ENCODE measurements at places on chromosomes 7 and 10.

DNA sequence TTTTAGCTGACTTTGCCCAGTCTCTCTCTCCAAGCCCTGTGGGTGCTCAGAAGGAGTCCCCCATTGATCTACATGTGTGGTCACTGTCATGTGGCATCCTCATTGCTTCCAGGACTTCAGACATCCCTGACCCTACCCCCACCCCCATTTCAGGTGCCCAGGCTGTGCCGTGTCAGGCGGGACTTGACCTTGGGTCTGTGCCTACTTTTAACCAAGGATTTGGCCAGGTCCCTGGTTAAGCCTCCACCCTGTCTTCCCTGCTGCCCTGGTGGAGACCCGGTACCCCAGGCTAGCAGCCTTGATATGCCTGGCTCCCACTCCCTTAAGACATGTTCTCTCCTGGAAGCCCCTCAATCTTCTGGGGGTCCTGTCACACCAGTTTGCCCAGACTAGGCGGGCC lies 31.3 kb downstream of the PRF1 start:
- no peak for DNase-seq

GRCh38 chr7:30634193-30634626 lies 39.5 kb downstream of the GARS1 start:
- DNase-seq = no peak

- no peak for DNase-seq
Measured at GRCh38 chr7:45402480-45403218, 171.5 kb upstream of the ADCY1 start.

DNA sequence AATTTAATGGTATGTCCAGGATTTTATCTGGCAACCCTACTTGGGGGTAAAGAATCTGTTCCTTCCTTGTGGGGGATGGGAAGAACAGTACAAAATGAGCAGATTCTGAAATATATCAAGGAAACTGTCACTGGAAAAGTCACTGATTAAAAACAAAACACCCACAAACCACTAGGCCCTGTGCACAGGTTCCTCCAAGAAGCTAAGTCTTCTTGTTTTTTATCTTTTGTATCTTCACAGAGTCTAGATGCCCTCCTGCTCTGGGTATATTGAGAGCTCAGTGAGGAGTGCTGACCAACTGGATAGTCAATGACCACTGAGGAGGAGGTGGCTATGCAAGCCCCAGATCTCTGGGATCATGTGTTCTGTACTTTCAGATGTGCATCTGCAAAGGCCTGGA lies 86.8 kb upstream of the ANKRD1 start:
- DNase-seq = no peak

GRCh38 chr10:114526126-114526503 lies 121.8 kb upstream of the AFAP1L2 start:
- no peak for DNase-seq

GRCh38 chr7:95929710-95930280 lies 157.4 kb downstream of the DYNC1I1 start:
- no peak for DNase-seq

DNA sequence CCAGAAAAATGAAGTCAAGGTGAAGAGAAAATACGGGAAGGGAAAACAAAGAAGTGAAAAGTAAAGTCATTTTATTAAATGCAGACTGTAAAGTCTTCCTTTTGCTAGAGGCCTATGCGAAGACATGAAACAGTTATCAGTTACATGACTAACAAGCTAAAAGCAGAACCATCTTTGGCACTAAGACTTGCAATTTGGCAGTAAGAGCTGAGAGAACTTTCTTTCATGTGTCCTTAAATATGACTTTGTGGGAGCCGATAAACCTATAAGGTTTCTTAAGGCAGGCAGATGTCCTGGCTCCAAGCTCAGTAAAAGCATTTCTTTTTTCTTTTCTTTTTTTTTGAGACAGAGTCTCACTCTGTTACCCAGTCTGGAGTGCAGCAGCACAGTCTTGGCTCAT lies 10.4 kb downstream of the ANLN start:
- DNase-seq = no peak

DNA sequence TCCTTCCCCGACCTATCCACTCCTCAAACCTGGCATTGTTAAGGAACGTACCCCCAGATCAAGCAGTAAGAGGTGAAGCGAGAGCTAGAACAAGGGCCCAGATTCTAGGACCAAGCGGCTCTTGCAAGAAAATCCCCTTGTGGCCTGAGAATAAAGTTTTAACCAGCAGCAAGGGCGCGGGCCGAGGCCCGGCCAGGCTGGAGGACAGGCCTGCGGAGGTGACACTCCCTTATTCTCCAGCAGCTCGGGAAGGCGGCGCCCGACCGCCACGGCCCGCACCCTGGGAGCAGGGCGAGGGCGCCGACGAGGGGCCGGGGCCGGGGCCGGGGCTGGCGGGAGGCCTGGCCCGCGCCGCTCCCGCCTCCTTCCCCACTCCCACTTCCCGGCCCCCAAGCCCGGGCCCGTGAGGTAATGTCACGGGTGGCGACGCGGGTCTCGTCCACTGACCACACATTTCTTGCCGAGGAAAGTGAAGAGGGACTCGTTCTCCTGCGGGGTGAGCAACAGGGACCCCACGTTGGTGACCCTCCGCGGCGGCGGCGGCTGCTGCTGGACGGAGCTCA lies 551 bp downstream of the WASL start:
- no peak for DNase-seq

DNA sequence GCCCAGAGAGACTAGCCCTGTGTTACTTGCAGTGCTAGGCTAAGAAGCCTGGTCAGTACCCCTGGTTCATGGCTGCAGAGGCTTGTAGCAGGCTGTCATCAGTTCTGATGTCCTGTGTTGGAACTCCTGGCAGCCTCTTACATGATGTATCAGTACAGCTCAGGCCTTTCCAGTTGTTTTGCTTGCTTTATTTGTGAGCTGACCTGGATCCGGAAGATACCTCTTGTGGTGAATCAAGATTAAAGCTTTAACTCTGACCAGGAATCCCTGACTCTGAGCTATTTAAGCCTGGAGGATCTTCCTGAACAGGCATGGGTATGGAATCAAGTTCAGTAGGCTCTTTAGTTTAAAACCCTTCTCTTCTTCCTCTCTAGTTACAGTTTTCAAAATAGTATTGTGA lies 4.4 kb downstream of the STARD3NL start:
- DNase-seq = no peak

DNA sequence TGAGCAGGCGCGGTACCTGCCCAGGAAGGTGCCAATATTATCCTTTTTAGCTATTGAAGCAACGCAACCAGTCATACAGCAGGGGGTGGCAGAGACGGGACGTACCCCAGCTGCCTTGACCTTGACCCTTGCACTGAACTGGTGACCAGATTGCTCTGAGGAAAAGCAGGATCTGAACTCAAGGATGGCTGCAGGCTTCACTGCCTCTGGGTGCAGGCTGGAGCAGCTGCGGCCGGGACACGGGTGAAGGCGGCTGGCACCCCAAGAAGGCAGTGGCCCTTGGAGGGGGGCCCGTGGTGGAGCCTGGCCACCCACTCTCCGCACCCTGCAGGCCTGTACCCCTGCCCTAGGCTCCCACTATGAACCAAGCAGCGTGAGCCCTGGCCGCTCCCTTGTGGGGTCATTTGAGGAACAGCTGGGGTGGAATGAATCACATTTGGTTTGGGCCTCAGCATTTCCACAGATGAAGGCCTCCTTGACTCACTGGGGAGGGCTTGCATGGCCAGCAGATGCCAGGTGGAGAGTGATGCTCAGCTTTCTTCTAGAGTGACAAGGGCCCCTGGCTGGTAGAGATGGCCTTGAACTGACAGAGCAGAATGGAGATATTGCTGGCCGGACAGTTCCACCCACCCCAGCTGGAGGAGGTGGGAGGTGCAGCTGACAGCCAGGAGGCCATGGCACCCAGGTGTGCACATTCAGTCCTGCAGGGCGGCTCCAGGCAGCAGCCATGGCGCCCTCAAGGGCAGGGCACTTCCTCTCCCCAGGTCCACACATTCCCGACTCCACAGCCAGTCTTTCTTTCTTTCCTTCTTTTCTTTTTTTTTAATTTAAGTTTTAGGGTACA lies 218.7 kb downstream of the WDR37 start:
- no peak for DNase-seq

DNA sequence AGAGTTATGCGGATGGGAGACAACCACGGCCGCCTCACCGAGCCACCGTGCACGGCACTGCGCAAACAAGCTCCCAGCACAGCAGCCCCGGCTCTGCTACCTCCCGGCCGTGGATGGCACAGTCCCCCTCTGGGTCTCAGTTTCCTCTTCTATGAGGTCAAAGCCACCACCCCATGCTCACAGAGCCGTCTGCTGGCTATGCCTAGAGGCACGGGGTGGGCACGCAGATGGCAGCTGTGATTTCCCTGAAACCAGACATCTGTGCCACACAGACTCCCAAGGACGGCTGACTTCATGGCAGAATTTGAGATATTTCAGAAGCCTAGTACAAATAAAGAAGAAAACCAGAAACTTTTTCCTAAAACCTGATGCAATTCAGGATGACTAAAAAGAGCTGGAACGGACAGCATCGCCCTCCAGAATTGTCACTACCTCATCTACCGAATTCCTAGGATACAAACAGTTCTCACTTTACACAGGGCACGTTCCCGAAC lies 73.2 kb downstream of the AMZ1 start:
- DNase-seq = no peak

- DNase-seq = no peak
Measured at GRCh38 chr10:52106899-52107298, 207.2 kb upstream of the DKK1 start.

GRCh38 chr7:51356849-51357516 lies 40.4 kb upstream of the COBL start:
- DNase-seq = no peak

- no peak for DNase-seq
Measured at GRCh38 chr7:16801111-16801542, 3.7 kb downstream of the AGR2 start.

DNA sequence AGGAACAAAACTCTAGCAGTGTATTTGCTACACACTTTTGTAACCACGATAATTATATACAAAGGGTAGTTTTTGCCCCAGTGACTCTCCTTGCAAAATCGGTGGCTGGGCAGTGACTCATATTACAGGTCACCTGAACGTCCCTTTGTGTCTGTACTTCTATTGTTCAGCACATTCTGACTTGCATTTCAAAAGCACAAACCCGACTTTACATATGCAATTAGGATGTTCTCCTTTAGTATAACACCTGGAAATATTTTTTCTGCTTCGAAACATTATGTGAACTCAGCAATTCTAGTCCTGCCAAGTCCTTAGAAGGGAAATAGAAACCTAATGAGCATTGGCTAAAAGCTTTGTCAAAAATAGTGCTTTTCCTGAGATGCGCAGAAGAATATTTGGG lies 6.0 kb downstream of the PRR15 start:
- no peak for DNase-seq

GRCh38 chr10:30043476-30044270 lies 15.7 kb downstream of the JCAD start:
- no peak for DNase-seq

DNA sequence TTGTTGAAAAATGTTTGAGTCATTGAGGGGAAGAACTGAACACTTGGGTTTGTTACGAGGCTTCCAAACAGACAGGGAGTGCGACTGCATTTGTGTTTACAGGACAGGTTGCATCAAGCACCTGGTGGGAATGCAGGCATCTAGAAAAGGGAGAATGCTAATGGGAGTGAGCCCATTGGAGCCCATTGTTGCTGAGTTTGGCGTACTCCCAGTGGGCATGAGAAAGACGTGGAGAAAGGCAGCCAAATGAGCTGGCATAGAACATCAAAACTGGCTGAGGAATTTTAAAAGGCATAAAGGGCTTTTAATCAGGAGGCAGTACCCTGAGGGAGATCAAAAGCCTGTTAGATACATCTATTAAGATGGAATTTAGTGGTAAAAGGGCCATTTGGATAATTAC lies 171.6 kb upstream of the NPSR1 start:
- DNase-seq = no peak

- DNase-seq = no peak
Measured at GRCh38 chr10:13648425-13648824, 61.7 kb downstream of the PRPF18 start.

DNA sequence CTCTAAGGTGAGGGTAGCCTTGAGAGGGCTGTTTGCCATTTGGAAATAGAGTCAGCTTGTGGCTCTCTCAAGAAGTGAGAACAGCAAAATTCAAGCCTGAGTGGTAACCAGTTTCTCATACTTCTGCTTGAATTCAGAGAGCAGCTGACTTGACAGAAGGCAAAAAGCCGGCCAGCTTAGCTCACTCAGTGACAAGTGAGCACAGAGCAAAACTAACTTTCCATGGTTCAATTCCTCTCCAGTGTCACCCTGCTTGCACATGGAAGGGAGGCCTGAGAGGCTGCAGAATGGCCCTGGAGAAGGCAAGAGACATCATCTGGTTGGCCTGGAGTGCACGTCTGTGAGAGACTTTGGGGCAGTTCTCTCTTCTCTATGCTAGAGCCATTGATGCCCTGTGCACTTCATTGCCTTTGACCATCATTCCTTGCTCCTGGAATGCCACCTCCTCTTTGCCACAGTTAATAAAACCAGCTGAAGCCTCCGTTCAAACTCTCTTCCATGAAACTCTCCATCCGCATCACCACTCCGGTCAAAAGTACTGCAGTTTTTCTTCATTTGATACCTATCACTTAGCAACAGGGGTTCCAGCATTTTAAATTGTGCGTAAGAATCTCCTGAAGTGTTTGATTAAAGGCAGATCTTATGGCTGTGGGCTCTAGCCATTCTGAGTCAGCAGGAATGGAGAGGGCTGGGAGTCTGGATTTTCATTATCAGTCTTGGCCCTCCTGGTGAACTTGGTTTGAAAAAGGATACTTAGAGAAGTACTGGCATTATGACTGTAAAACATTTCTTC lies 69.8 kb upstream of the PIK3CG start:
- DNase-seq = no peak

- no peak for DNase-seq
Measured at GRCh38 chr10:119494236-119495020, 48.1 kb downstream of the RGS10 start.

DNA sequence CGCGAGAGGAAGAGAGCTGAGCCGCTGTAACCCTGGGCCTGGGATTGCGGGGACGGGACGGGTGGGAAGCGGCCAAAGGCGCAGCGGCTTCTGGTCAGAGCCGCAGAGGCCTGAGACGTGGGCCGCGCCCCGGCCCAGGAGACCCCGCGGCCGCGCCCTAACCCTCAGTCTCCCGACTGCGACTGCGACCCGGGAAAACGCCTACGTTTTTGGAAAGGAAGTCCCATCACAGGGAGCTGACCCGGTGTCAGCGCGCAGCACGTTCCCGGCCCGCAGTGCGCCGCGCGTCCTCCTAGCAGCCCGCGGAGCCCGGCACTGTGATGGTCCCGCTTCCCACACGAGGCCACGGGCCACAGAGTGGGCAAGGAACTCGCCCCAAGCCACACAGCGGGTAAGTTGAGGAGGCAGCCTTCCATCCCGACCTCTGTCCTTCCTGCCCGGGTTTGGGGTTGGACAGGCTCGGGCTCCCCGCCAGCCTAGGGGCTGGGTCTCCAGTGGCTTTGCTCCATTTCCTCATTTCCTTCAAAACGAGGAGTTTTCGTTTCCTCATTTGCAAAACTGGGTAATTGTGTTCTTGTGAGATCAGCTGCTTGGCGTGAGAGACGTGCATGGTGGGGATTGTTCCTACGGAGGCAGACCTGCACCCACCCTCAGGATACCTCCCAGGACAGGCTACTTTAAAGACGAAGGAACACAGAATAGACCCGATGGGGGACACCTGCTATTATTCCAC lies 1.2 kb downstream of the GPNMB start:
- no peak for DNase-seq

All from activated B cell treated with CpG ODN at 0.5 μM for 24 hours (primary cell).